Endothelial cell (in vitro differentiated cells): ENCODE measurements at places on chromosomes 2 and 18.

GRCh38 chr2:165240916-165241315 lies 1.7 kb downstream of the SCN2A start:
- DNase-seq, result no peak

- DNase-seq, result no peak
Observed at GRCh38 chr2:181614874-181615638, 41.8 kb downstream of the CERKL start.

- no peak for DNase-seq
Observed at GRCh38 chr2:221752781-221753180, 180.7 kb upstream of the EPHA4 start.

- DNase-seq, result no peak
Observed at GRCh38 chr2:226643030-226643945, 156.3 kb downstream of the IRS1 start.

DNA sequence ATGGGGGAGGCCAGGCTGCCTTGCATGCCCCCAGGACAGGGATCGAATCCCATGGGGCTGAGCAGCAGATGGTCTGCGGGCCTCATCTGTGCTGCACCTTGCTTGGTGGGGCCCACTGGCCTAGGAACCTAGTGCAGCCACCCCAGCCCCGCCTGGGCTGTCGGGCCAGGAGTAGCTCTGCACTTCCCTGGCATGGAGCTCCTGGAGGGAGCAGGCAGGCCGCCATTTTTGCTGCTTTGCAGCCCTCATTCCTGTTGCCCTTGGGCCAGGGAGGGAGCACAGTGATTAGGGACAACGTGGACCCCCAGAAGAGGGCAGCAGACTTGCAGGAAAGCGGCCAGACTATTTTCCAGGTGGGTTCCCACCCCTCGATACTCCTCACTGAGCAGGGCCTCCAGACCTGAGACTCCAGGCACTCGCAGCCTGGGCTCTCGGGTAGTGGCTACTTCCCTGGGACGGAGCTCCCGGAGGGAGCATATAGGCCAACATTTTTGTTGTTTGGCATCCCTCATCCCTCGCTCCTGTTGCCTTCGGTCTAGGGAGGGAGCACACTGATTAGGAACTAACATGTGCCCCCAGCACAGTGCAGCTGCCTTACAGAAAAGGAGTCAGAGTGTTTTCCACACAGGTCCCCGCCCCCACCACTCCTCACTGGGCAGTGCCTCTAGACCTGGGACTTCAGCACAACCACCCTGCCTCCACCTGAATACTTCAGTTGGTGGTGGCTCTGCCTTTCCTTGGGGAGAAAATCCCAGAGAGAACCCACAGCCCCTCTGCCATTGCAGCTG lies 99.5 kb downstream of the MAIP1 start:
- peak; percentile 24 for DNase-seq

DNA sequence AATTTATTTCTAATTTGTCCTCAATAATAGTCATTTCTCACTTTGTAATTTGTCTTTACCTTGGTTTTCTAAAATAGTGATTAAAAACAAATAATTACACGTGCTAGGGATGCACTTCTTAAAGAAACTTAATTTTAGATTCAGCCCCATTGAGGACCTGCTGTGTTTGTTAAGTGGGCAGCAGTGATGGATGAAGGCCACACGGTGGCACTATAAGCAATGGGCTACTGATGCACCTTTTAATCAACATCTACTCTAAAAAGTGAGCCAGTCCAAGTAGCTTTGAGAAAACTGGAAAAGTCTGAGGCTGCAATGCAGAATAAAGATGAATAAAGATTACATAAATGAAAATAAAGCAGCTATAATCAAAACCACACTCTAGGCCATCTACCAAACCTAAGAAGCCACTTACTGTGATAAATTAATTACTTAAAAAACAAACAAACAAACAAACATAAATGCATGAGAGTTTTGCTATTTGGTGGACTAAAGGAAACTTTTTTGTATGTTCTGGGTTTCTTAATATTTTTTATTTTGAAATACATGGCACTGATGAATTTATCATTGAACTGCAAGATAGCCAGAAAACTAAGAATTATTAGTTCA lies 89.3 kb downstream of the PDE11A start:
- peak; percentile 17 for DNase-seq

DNA sequence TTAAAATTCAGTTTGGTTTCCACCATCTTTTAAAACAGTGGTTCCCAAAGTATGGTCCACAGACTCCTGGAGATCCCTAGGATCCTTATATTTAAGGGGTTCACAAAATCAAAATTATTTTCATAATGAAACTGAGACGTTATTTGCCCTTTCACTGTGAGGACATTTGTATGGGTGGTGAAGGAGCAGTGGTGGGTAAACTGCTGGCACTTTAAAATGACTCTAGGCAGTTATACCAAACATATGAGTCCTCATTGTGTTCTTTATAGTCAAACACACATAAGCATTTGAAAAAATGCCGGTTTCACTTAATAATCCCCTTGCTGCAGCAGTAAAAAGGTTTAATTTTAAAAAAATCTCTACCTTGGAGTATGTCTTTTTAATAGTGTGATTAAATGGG lies 7.2 kb downstream of the SMAD4 start:
- no peak for DNase-seq

GRCh38 chr2:63465633-63466032 lies 122.6 kb downstream of the WDPCP start:
- no peak for DNase-seq

DNA sequence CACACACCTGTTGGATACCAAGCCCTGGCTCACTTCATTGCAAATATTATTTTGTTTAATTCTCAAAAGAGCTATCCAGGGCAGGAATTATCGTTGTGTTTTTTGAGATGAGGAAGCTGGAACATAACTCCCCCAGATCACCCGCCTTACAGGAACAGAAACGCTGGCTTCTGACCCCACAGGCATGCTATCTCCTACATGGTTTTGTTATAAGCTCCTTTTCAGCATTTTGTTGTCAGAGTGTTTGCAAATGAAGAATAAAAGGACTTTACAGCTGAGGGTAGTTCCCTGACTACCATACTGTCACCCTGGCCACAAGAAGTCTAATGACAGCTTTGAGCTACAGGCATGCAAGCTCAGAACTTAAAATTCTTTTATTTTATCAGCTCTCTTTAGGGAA lies 62.0 kb upstream of the MRPS9 start:
- DNase-seq, result no peak
